ENCODE measurements at places on chromosomes 12 and 14.

DNA sequence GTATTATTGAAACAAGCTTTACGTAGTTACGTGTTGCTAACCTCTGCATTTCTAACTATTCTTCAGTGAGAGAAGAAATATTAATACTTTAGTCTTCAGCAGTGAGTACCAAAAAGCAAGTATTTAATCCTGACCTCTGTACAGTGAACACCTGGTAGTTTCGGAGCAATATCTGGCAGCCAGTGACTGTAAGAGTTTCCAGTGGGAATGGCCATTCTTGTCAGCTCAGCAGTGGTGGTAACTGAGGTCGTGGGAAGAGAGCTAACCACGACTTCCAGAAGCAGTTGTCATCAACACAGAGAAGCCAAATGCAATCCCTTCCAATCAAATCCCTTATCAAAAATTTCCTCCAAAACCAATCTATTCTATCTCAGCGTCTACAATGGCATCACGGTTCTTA is 1500.2 kb upstream of the FLRT2 start:
- DNase-seq = no peak
- H3K27ac ChIP-seq = no peak overlapping the region
- no peaks in the 10 kb centered on the region for H3K4me1 ChIP-seq
- H3K4me3 ChIP-seq = no peak overlapping the region

DNA sequence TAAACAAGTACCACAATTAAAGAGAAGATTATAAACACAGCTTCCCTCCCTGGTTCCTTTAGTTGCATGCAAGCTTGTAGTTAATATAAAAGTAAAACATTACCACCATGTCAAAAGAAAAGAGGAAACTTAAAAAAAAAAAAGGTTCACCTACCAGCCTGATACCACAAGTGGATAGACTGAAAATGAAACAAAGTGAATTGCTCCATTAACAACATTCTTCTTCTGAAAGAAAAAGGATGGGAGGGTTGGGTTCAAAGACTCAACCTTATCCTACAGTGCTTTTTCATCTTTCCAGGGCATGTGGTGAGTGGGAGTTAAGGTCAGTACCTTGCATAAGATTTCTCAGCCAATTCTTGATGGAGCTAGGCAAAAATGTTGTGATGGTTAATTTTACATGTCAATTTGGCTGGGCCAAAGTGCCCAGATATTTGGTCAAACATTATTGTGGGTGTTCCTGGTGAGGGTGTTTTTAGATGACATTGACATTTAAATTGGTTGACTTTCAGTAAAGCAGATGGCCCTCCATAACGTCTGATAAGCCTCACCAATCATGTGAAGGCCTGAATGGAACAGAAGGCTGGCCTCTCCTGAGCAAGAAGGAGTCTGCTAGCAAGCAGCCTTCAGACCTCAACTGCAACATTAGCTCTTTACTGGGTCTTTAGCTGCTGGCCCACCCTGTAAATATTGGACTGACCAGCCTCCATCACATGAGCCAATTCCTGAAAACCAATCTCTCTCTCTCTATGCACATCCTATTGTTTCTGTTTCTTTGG is 28.8 kb downstream of the VCPKMT start:
- no peaks in the 10 kb centered on the region for H3K27me3 ChIP-seq
- no peaks in the 10 kb centered on the region for H3K4me1 ChIP-seq
- H3K27ac ChIP-seq = no peak overlapping the region
- no peaks in the 10 kb centered on the region for H3K36me3 ChIP-seq
- no peak for DNase-seq

DNA sequence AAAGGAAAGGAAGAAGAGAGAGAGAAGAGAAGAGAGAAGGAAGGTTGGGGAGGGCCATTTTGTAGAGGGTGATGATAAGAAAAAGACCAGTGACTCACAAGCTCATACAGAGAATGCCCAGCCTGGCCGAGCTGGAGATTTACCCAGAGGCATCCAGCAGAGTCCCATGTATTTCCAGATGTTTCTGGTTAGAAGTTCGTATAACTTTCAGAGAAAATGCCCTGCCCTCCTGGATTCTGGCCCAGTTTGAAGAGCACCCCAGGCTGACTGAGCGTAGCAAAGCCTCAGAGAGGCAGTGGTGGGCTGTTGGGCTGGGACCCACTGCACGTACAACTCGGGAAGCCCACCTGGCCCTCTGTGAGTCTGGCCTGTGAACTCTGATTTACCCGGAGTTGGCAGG is 221.8 kb downstream of the SLC41A2 start:
- H3K4me1 ChIP-seq = peaks cover 17% of the 10 kb centered on the region
- no peak for DNase-seq
- H3K36me3 ChIP-seq = no peaks in the 10 kb centered on the region
- H3K27ac ChIP-seq = no peak overlapping the region

GRCh38 chr12:9107542-9107873 is 8.2 kb downstream of the A2M start:
- H3K27ac ChIP-seq = no peak overlapping the region
- no peak for DNase-seq
- no peak overlapping the region for H3K4me3 ChIP-seq
- no peaks in the 10 kb centered on the region for H3K27me3 ChIP-seq

- H3K4me3 ChIP-seq = no peak overlapping the region
- H3K27ac ChIP-seq = no peak overlapping the region
- H3K4me1 ChIP-seq = no peaks in the 10 kb centered on the region
- no peaks in the 10 kb centered on the region for H3K36me3 ChIP-seq
- H3K27me3 ChIP-seq = no peaks in the 10 kb centered on the region
- DNase-seq = no peak
Observed at GRCh38 chr14:31508135-31508534, 20.3 kb upstream of the GPR33 start.

All from left lung (tissue), 14 donors.